ENCODE measurements at places on chromosomes 7 and 10.

GRCh38 chr10:70760271-70760787 is 24.8 kb downstream of the TBATA start:
- DNase-seq: no peak

DNA sequence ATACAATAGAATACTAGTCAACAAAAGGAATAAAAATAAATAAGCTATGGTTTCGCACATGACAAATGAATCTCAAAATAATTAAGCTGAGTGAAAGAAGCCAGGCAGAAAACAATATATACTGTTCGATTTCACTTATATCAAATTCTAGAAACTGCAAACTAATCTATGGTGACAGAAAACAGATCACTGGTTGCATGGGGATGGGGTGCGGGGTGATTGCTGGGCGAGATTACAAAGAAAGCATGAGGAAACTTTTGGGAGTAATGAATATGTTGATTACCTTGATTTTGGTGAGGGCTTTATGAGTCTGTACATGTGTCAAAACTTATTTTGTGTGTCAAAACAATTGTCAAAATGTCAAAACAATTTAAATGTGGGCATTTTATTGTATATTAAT is 135.6 kb downstream of the GPR85 start:
- DNase-seq: no peak

- no peak for DNase-seq
These were observed 15.4 kb downstream of the PRF1 start for GRCh38 chr10:70587045-70587658.

- DNase-seq: no peak
These were observed 11.6 kb downstream of the MTPN start for GRCh38 chr7:135965602-135966001.
